ENCODE measurements at places on chromosomes 4 and X. TPM values are rescaled to one million over a fixed set of nuclear protein-coding genes. Genes with fewer than 3 reads are reported as not detected.

The TSPAN7 gene
- total RNA-seq: 11.4 TPM

DNA sequence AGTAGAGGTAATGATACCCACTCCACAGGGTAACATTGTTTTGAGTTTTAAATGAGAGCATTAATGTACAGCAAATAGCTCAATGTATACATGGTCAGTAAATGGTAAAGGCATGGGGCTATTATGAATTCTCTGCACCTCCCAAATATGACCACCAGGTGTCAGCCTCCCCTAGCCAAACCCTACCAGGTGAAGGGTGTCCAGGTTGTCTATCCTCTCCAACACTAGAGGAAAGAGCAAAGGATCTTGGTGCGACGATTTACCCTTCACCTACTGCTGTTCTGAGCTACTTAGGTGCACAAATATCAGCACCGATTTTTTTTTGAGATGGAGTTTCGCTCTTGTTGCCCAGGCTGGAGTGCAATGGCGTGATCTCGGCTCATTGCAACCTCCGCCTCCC, 26.5 kb upstream of the XIAP start:
- no peaks in the 10 kb centered on the region for H3K4me1 ChIP-seq
- no peaks in the 10 kb centered on the region for H3K36me3 ChIP-seq
- H3K27me3 ChIP-seq: no peaks in the 10 kb centered on the region

- no peak overlapping the region for H3K27ac ChIP-seq
- no peak overlapping the region for H3K4me3 ChIP-seq
- DNase-seq: no peak
- H3K4me1 ChIP-seq: no peaks in the 10 kb centered on the region
- no peaks in the 10 kb centered on the region for H3K27me3 ChIP-seq
- H3K36me3 ChIP-seq: no peaks in the 10 kb centered on the region
Measured at GRCh38 chrX:132821974-132822633, 136.3 kb downstream of the HS6ST2 start.

GRCh38 chrX:349196-349595, 30.6 kb upstream of the GTPBP6 start:
- no peak overlapping the region for H3K27ac ChIP-seq
- H3K27me3 ChIP-seq: no peaks in the 10 kb centered on the region
- H3K4me3 ChIP-seq: no peak overlapping the region
- no peak for DNase-seq
- H3K36me3 ChIP-seq: no peaks in the 10 kb centered on the region

GRCh38 chr4:164229255-164229654, 524.7 kb upstream of the SMIM31 start:
- H3K36me3 ChIP-seq: no peaks in the 10 kb centered on the region
- DNase-seq: no peak
- H3K27ac ChIP-seq: no peak overlapping the region
- H3K27me3 ChIP-seq: no peaks in the 10 kb centered on the region
- H3K4me1 ChIP-seq: no peaks in the 10 kb centered on the region

DNA sequence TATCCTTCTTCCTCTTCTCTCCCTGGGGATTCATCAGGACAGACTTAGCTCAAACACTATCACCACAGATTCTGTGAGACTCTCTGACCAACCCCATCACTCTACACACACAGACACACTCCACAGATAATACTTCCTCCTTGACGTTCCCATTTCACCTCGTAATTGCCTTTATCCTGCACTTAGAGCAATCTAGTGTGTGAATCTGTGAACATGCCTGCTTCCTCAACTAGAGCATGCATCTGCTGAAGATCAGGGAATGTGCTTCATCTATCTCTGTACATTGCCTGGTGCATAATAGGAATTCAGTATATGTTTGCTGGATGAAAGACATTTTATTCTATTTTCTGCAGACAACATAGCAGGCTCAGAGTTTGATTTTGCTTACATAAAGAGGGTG, 25.1 kb upstream of the HS6ST2 start:
- no peak overlapping the region for H3K4me3 ChIP-seq
- no peak overlapping the region for H3K27ac ChIP-seq
